ENCODE measurements at places on chromosomes 6 and 20.
A peak's percentile ranks its signal among the peaks of the same experiment; 100 is the strongest.

DNA sequence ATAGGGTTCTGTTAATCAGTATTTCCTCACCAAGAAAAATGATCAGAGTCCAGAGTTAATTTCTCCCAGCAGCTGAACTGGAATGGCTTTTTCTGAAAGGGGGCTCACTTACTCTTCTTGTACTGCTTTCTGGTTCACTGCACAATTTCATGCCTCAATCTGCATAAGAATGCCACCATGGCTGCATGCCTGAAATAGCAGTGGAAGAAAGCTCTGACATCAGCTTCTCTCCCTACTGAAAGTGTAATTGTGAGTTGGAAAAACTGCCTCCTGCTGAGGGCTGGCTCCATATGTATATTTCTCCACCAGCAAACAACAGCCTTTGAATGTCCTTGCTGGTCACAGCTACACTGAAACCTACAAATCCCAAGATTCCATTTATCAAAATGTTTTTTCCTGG is 1027.2 kb upstream of the GJE1 start:
- DNase-seq = no peak

GRCh38 chr6:31272436-31272835 is 544 bp upstream of the HLA-C start:
- DNase-seq = no peak

GRCh38 chr20:25009218-25010145 is 16.9 kb upstream of the APMAP start:
- no peak for DNase-seq

DNA sequence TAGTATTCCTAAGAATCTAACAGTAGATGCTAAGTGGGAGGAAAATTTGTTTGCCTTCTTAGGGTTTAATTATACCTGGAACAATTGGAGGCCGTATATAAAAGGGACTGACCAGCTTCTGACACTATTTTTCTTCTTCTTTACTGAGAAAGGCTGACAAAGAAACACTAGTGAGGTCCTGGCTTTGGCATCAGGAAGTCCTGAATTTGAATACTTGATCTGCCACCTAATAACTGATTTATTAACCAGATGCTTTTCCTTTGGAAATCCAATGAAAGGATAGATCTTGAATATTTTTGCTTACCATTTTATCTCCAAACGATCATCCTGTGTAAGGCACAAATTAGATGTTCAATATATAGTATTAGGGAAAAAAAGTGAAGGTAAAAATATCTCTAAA is 382.5 kb downstream of the CENPW start:
- no peak for DNase-seq

DNA sequence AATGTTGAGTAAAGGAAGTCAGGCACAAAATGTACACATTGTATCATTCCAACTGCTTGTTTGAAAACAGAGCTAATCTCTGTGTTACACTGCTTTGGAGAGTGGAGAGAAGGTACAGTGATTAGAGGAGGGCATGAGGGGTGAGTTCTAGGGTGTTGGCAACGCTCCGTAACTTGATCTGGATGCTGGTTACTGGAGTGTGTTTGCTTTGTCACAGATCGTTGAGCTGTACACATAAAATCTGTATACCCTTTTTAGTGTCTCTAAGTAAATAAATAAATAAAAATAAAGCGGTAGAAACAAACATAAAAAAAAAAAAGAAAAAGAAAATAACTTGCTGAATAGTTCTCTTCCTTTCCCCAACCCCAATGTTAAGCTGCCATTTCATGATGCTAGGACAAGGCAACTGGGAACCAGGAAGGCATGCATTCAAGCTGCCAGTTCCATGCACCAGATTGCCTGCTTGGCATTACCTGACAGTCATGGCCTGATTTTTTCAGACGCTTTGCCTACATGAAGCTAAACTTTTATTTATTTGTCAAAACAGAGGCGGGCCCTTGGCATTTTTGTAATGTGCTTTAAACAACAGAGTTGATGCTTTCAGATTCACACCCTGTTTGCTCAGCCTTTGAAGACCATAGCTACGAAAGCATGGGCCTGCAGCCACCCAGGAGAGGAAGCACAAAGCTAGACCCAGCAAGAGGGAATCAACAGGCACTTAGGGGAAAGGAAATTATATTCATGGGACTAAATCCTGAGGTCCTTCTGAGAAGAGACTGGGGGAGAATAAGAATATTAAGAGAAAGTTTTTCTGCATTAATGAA is 21.2 kb downstream of the TNFRSF21 start:
- DNase-seq = no peak

DNA sequence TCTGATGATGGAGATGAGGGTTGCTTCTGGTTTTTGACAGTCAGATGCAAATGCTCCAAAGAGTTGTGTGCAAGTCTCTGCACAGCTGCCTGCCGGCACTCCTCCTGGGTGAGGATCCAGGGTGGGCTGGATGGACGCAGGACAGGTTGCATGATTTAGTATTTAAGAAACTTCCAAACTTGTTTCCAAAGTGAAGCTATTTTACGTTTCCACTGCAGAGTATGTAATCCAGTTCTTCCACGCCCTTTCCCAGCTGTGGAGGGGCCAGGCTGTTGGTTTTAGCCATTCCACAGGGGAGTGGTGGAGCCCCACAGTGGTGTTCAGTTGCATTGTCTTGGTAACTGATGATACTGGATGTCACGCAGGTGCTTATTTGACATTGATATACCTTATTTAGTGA is 157.3 kb downstream of the THBS2 start:
- no peak for DNase-seq

DNA sequence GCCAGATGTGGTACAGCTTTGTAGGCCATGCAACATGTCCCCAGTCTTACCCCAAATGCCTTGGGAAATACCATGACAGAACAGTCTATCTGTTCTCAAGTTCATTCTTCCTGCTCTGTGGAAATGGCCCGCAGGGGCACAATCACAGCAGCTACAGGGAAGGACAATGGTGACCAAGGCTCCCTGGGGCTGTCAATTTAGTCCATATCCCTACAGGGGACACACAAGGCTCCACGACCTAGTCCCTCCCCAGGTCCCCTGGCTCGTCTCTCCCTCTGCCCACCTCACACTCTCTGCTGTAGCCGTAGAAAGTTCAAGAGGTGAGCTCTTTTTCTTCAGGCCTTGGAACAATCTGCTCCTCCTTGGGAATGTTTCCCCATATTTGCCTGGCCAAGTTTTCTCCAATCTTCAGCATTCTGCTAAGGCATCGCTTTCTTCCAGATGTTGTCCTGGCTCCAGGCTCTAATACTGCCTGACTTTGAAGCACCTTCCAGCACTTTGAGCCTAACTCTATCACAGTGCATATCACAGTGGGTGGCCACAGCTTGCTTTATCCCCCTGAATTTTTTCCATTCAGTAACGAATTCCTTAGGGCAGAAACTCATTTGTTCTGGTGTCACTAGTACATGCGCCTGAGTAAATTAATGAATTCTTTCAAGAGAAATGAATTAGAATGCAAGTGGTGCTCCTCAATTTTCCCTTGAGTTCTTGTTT is 92.6 kb downstream of the MAP3K7 start:
- no peak for DNase-seq

- peak; percentile 44 for DNase-seq
Measured at GRCh38 chr6:42978487-42978838, 518 bp downstream of the PEX6 start.

DNA sequence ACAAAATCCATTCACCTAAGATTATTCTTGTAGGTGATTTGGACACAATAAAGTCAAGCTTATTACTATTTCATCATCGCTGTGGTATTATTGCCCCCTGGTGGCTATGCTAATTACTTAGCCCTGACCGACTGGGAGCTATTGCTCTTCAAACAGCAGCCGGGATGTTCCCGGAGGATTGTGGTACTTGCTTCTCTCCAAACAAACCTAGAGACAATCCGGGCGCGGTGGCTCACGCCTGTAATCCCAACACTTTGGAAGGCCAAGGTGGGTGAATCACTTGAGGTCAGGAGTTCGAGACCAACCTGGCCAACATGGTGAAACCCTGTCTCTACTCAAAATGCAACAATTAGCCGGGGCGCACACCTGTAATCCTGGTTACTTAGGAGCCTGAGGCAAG is 15.4 kb upstream of the STMND1 start:
- peak; percentile 36 for DNase-seq

- no peak for DNase-seq
Measured at GRCh38 chr6:22658934-22659333, 89.6 kb downstream of the HDGFL1 start.

DNA sequence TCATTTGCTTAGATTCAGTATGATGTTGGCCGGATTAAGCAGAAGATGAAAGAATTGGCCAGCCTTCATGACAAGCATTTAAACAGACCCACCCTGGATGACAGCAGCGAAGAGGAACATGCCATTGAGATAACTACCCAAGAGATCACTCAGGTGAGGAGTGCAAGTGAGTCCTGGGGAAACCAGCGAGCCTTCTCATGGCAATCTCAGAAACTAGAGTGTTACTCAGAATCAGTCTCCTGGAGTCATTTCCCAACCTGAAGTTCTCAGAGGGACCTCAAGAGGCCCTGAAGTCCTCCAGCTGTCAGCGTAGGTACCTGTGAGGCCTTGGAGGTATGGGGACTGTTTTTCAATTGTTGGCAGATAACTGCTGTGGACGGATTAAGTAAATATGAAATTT is 16.9 kb downstream of the STX16 start:
- DNase-seq = no peak

- DNase-seq = no peak
Measured at GRCh38 chr20:36304786-36305495, 1.2 kb upstream of the DLGAP4 start.

DNA sequence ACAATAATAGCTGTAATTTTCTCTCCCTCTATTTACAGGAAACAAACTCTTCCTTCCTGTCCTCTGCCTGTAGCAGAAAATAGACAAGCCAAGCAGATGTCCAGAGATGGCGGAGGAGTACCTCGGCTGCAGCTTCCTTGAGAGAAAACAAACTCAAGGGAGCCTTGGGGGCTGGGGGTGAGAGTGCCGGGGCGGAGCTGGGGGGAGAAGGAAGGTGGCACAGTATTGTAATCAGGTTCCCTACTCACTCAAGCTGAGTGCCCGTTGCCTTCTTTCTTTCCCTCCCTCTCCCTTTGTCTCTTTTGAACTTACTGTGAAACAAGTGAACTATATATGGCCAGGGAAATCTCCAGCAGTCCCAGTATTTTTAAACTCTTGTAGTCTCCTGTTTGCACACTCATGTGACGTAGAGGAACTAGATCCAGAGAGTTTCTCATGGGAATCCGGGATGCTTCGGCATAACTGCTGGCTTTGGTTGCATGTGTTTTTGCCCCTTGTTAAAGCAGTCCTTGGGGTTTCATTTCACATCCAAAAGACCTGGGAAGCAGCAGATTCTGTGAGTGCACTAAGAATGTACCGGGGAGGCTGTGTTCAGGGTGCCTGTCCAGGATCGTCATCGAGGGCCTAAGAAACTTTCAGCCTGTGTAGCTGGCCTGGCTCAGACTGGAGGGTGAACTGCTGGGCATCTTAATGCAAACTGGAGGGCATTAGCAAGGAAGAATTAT is 44.6 kb upstream of the HDDC2 start:
- DNase-seq = no peak

- peak; percentile 14 for DNase-seq
Measured at GRCh38 chr20:36277546-36277945, 28.6 kb upstream of the DLGAP4 start.

DNA sequence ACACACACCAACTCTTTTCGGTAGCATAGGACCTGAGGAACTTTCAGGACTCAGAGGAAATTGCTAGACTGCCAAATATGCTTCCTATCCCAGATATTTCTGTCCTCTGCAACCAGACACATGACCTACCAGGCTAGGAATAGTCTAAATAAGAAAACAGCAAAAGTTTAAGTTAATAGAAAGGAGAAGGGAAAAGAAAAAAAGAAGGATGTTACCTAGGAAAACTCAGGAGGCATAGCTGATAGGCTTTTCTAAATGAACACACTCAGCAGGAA is 74.6 kb downstream of the MAP3K5 start:
- DNase-seq = no peak

DNA sequence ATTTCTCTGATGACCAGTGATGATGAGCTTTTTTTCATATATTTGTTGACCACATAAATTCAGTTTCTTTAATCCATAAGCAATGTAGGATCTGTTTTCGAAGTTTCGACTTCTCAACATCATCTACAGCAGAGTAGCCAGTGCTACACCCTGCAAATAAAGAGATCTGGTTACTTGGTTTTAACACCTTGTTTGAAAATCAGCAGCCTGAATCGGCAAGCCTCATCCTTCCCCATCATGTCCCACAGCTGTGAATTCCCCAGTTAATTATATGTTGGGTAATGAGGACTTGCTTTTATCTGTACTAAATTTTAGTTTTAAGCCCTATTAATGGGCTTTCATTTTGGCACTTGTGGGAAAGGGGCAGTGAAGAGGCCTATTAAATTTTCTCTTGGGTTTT is 80.6 kb downstream of the BMP2 start:
- DNase-seq = no peak

DNA sequence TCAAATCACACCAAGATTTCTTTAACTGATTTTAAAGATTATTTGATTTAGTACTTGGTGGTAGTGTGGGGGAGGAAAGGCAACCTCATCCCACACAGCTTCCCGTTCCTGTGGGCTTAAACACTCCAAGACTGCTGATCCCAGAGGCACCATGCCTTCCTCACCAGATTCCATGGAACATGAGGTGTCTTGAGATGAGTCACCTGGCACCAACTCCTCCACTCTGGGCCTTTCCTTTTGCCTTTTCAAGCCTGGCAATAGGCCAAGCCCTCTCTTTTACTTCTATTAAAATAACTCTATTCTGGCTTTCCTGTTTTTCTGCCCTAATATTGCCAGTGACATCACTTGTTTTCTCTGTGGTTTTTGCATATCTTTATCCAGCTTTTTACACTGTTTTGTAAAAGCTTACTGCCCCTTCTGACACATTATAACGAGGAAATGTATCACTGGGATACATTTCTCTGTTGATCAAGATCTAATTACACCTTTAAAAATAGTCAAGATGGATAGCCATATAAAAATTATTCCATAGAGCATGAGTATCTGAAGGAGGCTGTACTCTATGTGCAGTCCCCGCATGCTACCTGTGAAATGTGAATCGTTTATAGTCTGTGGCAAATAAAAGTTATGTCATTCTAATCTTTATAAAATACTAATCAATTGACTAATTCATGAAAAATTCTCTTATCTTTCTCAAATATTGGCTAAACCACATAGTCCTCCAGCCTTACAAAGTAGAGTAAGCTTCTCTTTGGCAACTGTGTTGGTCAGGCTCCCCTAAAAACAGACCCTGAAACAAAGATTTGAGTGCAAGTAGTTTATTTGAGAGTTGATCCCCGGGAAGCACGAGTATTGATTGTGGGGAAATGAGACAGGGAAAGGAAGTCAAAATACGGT is 257.8 kb upstream of the KCNQ5 start:
- DNase-seq = no peak

DNA sequence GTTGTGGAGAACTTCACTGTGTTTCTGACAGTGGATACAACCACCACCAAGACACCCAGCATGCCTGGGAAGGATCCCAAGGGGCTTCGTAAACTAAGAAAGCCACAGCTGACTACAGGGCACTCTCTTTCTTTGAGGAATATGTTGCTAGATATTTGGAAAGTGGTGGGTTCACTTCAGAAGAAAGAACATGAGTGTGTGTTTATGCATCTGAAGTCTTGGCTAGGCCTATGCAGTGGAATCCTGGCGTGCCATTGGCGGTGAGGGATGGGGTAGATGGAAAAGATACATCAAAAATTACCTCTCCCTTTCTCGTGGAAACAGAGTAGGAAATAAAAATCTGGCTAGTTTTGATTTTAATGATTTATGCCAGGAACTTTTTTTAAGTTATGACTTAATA is 187.7 kb downstream of the PDE7B start:
- no peak for DNase-seq

- DNase-seq = no peak
Measured at GRCh38 chr6:156589281-156589680, 187.9 kb upstream of the ARID1B start.

All from stimulated activated CD8-positive, alpha-beta memory T cell treated with anti-CD3 and anti-CD28 coated beads, Interleukin-4, amount 100 ng/mL, for 48 hours (primary cell).